ENCODE measurements at places on chromosomes 7 and 10.
A peak's percentile ranks its signal among the peaks of the same experiment; 100 is the strongest.

DNA sequence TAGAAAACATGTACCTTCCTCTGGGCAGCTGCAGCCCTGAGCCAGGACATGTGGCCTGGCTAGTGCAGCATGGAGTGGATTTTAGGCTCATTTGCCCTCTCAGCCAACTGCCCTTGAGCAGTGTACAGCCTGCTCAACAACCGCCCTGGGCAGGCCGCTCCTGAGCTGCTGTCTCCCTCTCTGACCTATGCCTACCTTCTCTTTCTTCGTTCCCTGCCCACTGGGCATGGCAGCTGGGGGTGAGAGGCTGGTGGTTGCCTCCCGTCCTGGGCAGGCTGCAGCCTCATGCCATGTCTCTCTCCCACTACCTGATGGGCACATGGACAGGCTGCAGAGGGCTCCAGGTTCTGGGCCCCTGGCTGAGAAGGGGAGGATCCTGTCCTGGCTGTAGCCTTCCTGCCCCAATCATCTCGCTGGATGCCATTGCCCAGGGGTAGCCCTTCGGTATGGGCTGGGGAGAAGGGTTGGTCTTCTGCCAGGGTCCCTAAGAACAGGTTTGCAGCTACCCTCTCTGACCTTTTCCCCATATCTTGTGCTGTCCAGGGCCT lies 97.3 kb downstream of the NEURL1 start:
- no peak for DNase-seq

- DNase-seq, result no peak
Observed at GRCh38 chr7:141704741-141705140, 2.8 kb upstream of the DENND11 start.

DNA sequence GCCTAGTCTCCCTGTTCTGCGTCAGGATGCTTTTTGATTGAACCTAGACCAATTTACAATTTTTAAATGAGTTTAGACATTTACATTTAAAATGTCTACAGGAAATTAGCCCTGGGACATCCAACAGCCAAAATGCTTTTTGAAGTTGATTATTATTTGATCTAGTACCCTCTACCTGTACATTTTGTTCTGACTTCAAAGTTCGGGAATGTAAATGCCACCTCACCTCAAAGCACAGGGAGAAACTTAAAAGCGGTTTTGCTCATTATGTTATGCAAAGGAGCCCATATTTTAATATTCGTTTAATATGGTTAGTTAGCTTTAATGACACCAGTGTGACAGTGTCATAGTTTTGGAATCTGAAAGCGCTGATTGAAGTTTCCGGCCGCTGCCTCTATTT lies 80.1 kb upstream of the FAM204A start:
- DNase-seq, result no peak

- no peak for DNase-seq
Observed at GRCh38 chr10:59375990-59376389, 13.6 kb upstream of the FAM13C start.

GRCh38 chr7:75534727-75535307 lies 42.7 kb downstream of the SPDYE5 start:
- no peak for DNase-seq

GRCh38 chr10:101065481-101066145 lies 3.8 kb downstream of the KAZALD1 start:
- no peak for DNase-seq

DNA sequence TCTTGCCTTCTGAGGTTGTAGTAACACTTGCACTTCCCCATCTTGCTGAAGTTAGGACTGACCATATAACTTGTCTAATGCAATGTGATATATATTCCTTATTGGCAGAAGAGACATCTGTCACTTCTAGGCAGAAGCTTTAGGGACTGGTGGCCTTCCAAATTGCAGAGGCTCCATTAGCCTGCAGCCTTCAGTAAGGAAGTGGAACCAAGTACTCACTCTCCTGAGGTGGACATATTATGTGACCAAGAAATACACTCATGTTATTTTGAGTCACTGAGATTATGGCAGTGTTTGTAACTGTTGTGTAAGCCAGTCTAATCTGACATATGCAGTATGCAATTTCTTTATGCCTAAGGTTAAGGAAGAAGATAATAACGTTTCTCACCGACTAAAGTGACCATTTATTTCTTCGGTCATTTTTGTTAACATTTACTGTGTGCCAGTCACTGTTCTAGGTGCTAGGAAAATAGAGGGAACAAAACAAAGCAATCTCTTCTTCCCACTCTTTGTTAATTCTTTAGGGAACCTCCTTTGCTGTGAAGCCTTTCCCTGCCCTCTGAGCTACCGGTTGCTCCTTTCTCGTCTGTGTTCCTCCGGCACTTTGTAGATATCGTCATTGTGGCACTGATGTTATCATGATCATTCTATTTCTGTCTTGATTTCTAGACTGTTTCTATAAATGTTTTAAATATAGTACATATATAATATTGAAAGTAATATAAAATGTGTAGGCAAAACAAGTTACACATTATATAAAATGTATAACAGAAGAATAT lies 52.9 kb upstream of the HBP1 start:
- no peak for DNase-seq

- DNase-seq, result no peak
Observed at GRCh38 chr10:42958142-42958868, 118.6 kb upstream of the RET start.

GRCh38 chr10:97729014-97729413 lies 7.9 kb upstream of the ZFYVE27 start:
- DNase-seq, result no peak

DNA sequence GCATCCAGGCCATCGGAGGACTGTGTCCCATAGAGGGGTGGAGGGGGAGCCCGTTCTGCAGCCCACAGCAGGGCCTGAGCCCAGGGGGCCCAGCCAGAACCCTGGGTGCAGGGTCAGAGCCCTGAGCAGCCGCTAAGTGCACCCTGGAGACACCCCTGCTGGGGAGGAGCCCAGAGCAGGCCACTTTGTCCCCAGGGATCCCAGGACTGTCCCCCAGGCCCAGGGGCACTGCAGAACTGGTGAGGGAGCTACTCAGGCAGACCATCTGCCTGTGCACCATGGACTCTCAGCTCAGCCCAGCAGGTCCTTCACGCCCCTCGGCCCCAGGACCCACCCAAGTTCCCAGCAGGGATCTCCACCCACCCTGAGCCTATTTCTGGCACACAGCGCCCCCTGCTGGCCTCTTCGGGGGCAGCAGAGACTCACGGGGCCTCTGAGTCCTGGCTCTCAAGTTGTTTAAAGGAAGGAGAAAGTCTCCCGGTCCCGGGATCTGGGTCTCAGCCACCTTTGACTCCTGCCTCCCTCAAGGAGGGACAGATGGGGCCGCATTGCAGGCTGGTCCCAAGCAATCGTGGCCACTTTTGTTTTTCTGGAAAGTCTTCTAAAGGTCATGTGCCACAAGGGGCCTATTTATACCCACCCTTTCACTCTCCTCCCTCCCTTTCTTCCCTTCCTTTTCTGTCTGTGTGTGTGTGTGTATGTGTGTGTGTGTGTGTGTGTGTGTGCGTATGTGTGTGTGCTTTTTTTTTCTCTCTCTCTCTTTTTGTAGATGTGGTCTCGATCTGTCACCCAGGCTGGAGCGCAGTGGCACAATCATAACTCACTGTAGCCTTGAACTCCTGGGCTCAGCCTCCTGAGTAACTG lies 90.3 kb downstream of the MYL10 start:
- DNase-seq, result peak; percentile 9

DNA sequence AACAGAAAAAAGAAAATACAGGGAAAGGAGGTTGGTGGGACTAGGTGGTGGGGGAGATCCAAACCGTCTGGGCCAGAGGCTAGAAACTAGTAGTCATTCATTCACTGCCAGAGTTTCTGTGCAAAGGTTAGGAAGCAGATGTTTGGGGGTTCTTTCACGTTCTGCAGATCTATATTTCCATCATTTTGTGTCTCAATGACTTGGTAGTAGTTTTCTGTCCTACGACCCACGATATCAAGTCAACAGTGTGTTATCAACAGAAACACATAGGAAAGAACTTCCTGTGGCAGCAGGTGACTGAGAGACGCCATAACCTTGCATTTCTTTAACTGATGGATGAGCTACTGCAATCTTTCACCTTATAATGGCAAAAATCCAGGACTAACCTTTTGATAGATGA lies 1.8 kb downstream of the CEP55 start:
- DNase-seq, result no peak

GRCh38 chr7:128914566-128915151 lies 4.2 kb upstream of the KCP start:
- DNase-seq, result no peak

- DNase-seq, result no peak
Observed at GRCh38 chr10:61565819-61566560, 96.7 kb upstream of the CABCOCO1 start.

- DNase-seq, result no peak
Observed at GRCh38 chr7:36448781-36449379, 59.2 kb downstream of the ANLN start.

GRCh38 chr7:70598976-70599375 lies 533.0 kb upstream of the GALNT17 start:
- no peak for DNase-seq

DNA sequence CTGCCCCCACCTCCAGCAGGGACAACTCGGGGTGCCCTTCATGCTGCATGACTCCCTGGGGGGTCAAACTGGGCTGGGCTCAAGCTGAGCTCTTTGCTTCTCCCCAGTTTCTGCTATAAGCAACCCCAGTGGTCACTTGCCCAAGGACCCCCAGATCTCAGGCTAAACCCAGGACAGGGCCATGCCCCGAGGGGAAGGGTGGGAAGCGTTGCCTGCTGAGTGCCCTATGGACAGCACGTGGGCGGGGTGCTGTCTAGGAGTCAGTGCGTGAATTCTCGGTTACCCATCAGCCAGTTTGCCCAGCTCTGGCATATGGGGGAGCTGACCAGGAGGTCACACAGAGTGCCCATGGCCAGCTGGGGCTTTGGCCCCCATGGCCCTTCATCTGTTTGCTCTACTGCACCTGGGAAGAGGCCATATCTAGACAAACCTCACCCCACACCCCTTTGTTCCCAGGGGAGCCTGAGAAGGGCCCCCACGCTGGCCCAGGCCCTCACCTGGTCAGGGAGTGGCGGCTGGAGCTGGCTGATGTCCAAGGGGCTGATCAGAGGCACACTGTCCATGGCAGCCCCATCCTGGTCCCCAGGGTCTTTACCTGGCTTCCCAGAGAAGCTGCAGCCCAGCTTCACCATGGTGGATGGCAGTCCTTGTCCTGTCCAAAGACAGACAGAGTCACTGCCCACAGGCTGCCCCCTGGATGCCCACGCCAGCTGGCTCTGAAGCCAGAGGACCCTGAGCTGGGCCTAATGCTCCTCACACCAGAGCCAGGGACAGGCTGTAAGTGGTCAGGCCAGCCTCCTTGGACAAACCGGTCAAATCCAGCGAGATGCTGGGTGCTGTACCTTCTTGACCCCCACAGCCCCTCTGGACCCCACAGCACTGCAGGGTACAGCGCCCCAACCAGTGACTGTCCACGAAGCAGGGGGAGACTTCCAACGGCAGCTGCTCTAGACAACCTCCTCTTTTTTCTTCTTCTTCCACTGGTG lies 8.0 kb downstream of the CALY start:
- no peak for DNase-seq

GRCh38 chr10:14873090-14873760 lies 5.4 kb upstream of the SUV39H2 start:
- DNase-seq, result no peak

GRCh38 chr7:155198901-155199845 lies 98.5 kb upstream of the INSIG1 start:
- DNase-seq, result peak; percentile 32

- no peak for DNase-seq
Observed at GRCh38 chr10:8146650-8147049, 92.2 kb downstream of the GATA3 start.

All from stimulated activated CD8-positive, alpha-beta memory T cell treated with anti-CD3 and anti-CD28 coated beads, Interleukin-15, amount 100 ng/mL, for 4 hours (primary cell).